ENCODE measurements at places on chromosomes 5 and 9. TPM values are rescaled to one million over a fixed set of nuclear protein-coding genes. Genes with fewer than 3 reads are reported as not detected.

Gene OBP2B
- not detected for total RNA-seq

Gene SLC45A2
- not detected for total RNA-seq

Gene CDC20B
- not detected for total RNA-seq

Gene PCDHB9
- 0.64 TPM for total RNA-seq

DNA sequence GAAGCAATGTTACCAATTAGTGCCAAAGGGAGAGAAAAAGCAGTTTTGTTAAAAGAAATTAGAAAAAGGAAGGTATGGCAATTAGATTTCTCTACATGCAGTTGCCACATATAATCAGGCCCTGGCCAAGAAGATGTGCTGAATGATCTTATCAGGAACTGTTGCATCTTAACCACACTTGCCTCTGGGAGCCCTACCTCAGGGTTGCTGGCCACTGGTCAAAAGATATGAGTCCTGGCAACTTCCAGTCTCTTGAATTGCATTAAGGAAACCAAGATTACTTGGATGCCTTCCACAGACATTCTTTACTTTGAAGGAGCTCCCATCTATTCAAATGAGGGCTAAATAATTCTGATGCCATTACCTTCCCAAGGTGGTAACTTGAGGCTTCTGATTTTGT, 60.4 kb downstream of the TNC start:
- peak; percentile 47 for DNase-seq

GRCh38 chr5:156815988-156816599, 34.0 kb upstream of the PPP1R2B start:
- peak; percentile 6 for DNase-seq

GRCh38 chr5:78671609-78672008, 23.0 kb upstream of the LHFPL2 start:
- DNase-seq, result peak; percentile 91
